ENCODE measurements at places on chromosomes 6 and 20.
A peak's percentile ranks its signal among the peaks of the same experiment; 100 is the strongest.

DNA sequence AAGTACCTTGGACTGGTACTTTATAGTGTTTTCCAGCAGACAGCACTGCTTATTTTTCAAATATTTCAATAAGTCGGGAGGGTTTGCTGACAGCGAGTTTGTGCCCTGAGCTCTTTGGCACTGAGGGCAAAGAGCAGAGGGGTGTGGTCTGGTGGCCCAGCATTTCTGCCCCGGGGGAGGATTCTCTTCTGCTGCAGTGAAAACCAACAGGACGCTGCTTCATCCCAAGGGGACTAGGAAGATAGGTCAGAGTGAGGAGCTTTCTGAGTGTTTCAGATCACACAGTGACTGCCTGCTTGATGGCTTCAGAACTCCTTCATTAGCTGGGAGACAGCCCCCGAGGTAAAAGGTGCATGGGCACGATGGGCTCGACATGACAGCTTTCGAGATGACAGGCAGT, 8.6 kb downstream of the ULBP2 start:
- DNase-seq = no peak

GRCh38 chr6:21665392-21666200, 72.0 kb downstream of the SOX4 start:
- DNase-seq = no peak

GRCh38 chr6:163570579-163571231, 156.2 kb downstream of the QKI start:
- no peak for DNase-seq

- DNase-seq = peak; percentile 50
Measured at GRCh38 chr6:26175428-26176181, 88.4 kb downstream of the HFE start.

DNA sequence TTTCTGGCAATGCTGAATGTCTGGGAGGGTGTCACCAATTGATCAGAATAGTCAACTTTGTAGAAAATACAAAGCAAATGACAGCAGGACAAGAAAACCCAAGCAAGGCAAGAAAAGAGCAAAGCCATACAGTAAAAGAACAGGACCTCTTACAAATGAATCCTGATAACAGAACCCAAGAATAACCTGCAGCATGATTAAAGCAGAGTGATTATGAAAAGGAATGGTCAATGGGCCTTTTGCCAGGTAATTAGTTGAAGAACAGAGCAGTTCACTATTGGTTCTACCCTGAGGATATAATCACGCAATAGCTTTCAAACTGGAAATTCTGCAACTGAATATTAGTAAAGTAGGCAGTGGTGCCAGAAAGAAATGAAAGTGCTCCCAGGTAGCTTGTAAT, 319.8 kb downstream of the FRK start:
- DNase-seq = no peak

- peak; percentile 70 for DNase-seq
Measured at GRCh38 chr6:139545206-139546105, 171.0 kb upstream of the CITED2 start.

DNA sequence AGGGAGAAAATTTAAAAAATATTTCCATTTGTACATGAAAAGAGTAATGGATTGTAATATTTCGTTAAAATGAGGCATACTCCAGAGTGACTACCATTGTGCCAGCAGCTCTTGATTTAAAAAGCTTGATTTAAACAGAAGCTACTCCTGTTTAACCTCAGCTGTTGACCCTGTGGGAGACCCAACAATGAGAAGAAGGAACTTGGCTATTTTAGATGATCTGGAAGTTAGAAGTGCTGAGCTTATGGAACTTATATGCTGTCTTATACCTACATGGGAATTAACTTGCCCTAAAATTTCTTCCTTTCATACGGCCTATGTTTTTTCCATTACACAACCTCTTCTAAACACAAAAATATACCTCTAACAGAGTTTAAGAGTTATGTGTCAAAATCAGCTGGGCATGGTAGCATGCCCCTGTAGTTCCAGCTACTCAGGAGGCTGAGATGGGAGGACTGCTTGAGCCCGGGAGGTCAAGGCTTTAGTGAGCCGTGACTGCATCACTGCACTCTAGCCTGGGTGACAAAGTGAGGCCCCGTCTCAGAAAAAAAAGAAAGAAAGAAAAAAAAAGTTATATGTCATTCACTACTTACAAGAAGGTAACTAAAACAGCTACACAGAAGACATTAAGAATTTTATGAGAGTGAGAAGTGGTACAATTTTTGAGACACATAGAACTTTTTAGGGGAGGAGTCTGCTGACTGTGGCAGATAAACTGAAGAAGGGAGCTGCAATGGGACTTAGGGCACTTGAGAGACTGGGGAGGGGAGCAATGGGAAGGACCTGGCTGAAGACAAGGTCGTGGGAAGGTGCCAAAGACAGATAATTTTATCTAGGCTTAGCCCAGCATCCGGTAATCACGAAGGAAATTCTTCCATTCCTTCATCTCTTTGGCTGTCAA, 139.9 kb downstream of the MYB start:
- no peak for DNase-seq

- DNase-seq = no peak
Measured at GRCh38 chr6:117078624-117079023, 186.7 kb upstream of the VGLL2 start.

GRCh38 chr20:37390503-37390890, 44.6 kb downstream of the SRC start:
- no peak for DNase-seq

DNA sequence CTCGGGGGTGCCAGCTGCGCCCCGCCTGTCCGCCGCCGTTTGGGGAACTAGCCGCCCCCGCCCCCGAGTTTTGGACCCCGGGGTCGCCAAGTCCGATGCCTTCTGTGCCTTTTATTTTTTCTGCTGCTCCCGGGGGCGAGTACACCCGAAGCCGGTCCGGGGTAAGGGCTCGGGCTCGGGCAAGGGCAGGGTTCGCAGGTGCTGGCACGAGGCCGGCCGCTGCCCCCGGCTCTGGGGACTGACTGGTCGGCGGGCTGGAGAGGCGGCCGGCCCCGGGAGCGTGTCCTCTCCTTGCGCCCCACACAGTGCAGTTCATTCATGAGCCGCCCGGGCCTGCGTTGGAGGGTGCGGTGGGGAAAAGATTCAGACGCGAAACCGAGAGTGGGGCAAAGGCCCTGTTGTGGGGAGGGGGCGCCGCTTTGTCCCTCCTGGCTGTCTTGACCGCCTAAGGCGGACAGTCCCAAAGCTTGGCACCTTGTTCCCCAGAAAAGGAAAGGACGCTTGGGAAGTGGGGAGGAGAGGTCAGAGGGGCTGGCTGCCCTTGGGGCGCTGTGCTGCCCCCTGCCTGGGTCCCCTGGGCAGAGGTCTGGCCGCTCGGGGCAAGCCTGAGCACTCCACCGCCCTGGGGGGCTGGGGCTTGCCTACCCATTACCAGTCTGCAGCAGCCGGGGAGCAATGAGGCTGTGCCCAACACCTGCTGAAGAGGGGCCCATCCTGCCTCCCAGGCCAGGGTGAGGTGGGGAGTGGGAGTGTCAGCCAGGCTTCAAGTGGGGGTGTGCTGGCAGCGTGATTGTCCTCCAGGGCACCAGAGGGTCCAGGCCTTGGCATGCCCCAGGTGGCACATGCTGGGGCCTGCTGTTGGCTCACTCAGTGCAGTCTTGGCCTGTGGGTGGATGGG, 915 bp downstream of the TMEM63B start:
- DNase-seq = no peak

DNA sequence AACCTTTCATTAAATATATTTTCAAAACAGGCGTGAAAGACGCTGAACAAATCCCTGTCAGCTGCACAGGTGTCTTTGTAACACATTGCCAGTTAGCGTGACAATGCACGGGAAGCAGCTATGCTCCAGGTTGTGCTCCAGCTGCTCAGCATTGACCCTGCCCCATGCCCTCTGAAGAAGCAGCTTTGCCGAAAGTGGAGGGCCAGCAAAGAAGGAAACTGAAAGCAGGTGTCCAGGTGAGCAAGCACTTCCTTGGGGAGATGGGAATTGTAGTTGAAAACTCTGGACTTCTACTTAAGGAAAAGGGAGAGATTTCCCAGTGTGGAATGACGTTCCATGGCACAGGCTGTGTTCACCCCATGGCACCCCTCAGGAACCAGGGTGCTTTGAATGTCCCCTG, 125.7 kb downstream of the TTLL2 start:
- DNase-seq = no peak

DNA sequence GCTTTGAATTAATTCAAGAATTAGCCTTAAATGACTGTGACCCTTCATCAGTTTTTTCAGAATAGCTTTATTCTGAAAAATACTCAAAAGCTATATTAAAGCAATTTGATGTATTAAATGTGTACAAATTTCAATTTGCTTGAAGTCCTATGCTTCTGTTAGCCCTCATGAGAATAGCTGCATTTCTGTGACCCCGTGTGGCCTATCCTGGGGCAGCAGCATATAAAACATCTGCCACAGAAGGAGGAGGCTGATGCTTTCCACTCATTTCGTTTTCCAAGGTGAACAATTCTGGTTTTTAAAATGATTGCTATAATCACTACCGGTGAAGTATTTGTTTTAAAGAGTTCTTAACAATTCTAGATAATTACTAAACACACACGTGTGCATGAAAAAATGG, 360.3 kb downstream of the BTBD9 start:
- no peak for DNase-seq

GRCh38 chr6:19757036-19757435, 80.1 kb upstream of the ID4 start:
- DNase-seq = no peak

Data from T-helper 2 cell (primary cell).